ENCODE measurements at places on chromosomes 13 and 19.
A peak's percentile ranks its signal among the peaks of the same experiment; 100 is the strongest.

- no peak for DNase-seq
Measured at GRCh38 chr19:29106346-29106885, 106.5 kb downstream of the UQCRFS1 start.

DNA sequence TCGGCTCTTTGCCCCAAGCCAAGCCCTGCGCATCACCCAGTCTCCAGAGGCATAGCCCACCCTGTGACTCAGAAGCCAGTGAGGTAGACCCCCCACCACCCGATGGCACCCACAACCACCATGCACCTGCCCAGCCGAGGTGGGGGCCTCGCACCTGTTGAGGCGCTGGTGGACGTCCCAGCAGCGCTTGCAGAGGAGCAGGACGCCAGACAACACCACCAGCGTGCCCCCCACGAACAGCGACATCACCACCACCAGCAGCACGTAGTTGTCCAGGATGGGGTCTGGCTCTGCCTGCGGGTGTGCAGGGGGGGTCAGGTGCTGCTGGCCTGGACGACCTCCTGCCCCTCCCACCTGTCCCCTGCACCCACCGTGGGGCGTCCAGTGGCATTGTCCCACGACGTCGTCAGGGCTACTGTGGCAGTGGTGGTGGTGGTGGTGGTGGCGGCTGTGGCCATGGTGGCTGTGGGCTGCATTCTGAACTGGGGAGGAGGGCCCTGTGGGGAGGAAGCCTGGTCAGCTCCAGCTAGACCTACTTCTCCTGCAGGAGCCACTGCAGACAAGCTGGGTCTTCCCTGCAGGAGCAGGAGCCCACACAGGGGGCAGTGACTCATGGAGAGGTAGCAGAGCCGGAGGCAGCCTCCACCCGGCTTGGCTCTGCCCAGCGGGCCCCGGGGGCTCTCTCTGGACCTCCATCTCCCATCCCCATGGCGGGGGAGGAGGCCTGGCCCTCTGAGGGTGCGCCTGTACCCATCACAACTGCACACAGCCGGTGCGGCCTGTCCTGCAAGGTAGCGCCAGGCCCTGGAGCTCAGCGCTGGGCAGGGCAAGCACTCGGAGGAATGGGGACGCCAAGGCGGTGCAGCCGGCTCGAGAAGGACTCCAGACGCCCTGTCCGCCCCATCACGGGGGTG lies 1.9 kb downstream of the CBARP start:
- DNase-seq, result peak; percentile 63

GRCh38 chr19:10503002-10503789 lies at the start of gene KEAP1:
TSS of gene KEAP1 (minus strand) at chr19:10503356. CDS start at chr19:10500033, 3,323 bp downstream.
- DNase-seq, result peak; percentile 42

GRCh38 chr13:24192057-24192810 lies 31.7 kb downstream of the SPATA13 start:
- DNase-seq, result no peak

GRCh38 chr19:51339313-51339686 lies 2.6 kb downstream of the VSIG10L start:
- DNase-seq, result no peak

GRCh38 chr19:51807111-51807701 lies 12.2 kb downstream of the FPR3 start:
- DNase-seq, result peak; percentile 64

DNA sequence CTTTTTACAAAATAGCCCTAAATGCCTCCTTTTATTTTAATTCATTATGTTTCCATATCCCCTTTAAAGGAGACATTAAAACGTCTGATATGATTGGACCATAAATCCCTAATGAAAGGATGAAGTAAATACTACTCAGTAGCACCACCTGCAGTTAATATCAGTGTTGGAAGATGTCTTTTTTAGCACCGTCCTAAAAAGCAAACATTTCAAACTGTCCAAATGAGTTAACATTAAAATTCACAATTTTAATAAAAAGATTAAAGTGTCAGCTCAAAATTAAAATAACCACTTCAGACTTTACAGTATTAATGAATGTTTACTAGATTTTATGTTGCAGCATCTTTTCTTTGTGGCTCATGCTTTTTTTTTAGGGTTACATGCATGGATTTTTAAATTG lies 12.3 kb downstream of the ZNF507 start:
- no peak for DNase-seq

DNA sequence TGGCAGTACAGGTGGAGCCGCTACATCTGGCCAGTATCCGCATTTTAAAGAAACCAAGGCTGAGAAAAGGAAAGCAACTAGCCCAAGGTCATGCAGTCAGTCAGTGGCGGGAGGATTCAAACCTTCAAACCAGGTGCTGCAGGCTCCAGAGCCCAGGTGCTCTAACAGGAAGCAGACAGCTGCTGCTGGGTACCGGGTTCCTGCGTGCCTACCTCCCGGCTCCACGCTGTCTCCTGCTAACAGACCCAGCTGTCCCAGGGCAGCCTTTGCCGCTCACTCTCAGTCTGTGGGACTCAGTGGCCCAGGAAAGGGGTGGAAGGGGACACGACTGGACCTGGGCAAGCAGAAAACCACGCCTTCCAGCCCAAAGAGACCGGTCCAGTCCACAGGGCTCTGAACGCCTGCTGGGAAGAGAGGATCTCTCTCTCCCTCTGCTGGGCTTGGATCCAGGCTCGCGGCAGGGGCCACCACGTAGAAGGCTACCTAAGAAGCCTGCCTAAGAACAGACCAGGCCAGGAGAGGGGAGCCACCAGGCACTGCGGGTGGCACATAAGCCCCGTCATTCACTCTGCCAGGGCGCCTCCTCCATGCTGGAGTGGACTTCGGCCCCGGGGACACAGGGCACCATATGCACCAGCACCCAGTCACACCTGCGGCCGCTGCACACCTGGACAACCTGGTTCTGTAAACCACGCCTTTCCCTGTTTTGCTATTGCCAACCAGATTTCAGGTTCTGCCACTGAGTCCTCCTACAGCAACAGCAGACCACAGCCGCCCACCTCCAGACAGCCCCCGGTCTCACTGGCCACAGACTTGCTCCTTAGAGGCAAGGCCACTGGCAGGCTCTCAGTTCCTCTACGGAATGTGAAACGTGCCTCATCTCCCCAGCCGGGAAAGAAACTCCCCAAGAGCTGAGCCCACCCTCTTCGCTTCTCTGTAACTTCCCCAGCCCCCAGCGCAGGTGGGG lies 4.6 kb downstream of the DAPK3 start:
- no peak for DNase-seq

DNA sequence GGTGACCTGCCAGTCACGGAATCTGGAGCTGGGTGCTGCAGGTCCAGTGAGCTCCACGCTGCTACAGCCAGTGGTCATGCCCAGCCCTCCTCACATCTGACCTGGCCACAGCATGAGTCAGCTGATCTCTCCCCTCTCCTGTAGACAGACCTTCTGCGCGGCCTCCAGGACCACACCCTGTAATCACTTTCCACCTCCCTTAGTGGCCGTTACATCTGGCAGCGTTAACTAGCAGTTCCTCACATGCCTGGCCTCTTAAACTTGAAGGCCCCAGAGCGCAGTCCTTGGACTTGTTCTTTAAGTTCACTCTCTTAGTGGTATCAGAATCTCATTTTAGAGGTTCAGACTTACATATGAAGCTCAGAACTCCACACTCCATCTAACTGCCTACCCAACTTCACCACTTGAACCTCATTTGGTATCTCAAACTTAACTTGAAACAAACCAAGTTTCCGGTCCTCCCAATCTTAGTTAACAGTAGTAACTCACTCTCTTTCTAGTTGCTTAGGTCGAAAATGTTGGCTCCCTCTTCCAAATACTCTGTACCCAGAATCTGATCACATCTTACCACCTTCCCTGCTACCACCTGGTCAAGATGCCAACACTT lies 22.7 kb downstream of the MIPEP start:
- no peak for DNase-seq

DNA sequence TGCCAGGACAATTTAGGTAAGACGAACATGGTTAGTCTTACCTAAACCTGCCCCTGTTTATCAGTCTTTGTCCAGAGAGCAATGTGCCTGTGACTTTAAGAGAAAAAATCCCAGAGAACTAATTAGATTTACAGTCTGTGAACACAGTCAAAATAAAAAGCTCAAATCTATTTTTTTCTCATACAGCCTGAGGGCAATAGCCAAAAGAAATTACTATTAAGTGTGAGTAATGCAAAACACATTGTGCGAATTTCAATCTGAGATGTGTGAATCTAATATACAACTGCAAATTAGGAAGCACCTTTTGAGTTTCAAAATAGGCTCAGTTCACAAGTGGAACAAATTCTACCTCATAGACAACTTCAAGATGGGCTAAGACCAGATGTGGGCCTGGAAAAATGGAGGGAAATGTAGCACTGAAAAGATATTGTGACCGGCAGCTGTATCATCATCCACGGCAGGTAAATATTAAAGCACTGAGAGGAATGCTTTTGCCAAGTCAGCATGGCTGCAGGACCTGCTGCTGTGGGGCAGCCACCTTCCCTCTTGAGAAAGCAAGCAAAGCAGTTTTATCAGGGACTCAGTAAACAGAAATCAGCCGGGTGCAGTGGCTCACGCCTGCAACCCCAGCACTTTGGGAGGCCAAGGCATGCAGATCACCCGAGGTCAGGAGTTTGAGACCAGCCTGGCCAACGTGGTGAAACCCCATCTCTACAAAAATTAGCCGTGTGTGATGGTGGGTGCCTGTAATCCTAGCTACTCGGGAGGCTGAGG lies 114.8 kb downstream of the KATNAL1 start:
- DNase-seq, result no peak

DNA sequence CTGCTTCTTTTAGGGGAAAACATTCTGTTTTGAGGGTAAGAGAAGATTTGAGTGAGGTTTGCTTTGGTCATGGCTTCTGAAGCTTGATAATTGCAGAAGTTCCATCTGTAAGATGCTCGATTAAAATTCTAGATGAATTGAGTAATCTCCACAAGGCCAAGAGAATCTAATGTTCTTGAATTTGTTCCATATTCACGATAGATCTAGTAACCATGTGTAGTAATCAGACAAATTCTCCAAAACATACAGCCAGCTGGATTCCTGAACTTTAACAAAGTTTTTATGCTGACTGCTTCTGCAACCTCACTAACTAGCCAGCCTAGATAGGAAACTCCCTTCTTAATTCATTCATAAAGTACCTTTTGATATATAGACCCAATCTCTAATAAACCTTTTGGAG lies 92.7 kb downstream of the COL4A2 start:
- no peak for DNase-seq
